Activated B cell treated with CpG ODN at 0.5 μM for 24 hours (primary cell): ENCODE measurements at places on chromosomes 1 and 21. TPM values are rescaled to one million over a fixed set of nuclear protein-coding genes. Genes with fewer than 3 reads are reported as not detected.

DNA sequence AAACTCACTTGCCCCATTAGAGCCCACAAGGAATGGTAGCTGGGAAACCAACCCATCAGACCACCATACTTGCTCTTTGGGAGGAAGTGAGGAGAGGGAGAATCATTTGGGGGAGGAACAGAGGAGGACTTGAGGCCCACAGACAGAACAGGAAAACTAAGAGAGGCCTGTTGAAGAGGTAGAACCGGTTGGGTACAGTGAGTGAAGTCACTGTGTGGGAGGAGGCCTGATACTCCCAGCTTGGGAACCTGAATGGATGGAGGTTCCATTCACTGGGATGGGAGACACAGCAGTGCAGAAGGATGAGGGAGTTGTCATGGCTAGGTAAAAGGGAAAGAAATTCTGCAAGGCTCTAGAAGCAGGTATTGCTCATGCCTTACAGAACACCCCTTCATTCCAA lies 63.4 kb upstream of the PSEN2 start:
- DNase-seq: no peak
- H3K36me3 ChIP-seq: no peaks in the 10 kb centered on the region
- H3K27ac ChIP-seq: no peak overlapping the region
- no peak overlapping the region for H3K4me3 ChIP-seq

- DNase-seq: no peak
- H3K36me3 ChIP-seq: no peaks in the 10 kb centered on the region
- peaks cover 13% of the 10 kb centered on the region for H3K4me1 ChIP-seq
Measured at GRCh38 chr1:204684206-204684570, 1.4 kb downstream of the LRRN2 start.

Gene OR2T2
- 3.2 and 4.1 TPM in 2 replicates for total RNA-seq

- no peak for DNase-seq
- peaks cover 13% of the 10 kb centered on the region for H3K36me3 ChIP-seq
- no peak overlapping the region for H3K4me3 ChIP-seq
- peaks cover 8% of the 10 kb centered on the region for H3K4me1 ChIP-seq
- no peaks in the 10 kb centered on the region for H3K27me3 ChIP-seq
Measured at GRCh38 chr1:97190326-97190725, 468.7 kb downstream of the PTBP2 start.

DNA sequence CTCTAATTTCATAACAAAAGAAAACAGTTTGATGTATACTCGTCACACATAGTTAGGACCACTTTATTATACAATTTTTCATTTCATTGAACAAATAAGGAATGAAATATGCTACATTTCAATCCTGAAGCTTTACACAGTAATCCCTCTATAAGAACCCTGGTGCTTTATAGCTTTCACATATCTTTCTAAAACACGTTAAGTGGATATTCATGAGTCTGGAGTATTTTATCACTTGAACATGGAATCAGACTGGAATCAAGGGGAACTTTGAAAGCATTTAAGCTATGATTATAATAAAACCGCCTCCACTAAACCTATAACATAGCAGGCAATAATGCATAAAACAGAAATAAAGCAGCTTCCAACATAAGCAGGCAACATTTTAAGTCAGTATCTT lies 476.6 kb downstream of the COL11A1 start:
- H3K4me1 ChIP-seq: no peaks in the 10 kb centered on the region
- no peak overlapping the region for H3K4me3 ChIP-seq

GRCh38 chr1:53125122-53125521 lies 17.3 kb downstream of the SLC1A7 start:
- no peaks in the 10 kb centered on the region for H3K4me1 ChIP-seq
- no peak for DNase-seq
- no peak overlapping the region for H3K27ac ChIP-seq
- no peak overlapping the region for H3K4me3 ChIP-seq
- no peaks in the 10 kb centered on the region for H3K36me3 ChIP-seq
